ENCODE measurements at places on chromosomes 5 and 9. TPM values are rescaled to one million over a fixed set of nuclear protein-coding genes. Genes with fewer than 3 reads are reported as not detected.

- no peak for DNase-seq
Measured at GRCh38 chr5:39440958-39441624, 16.3 kb upstream of the DAB2 start.

GRCh38 chr5:35061211-35061770 is 13.5 kb upstream of the AGXT2 start:
- no peak for DNase-seq

DNA sequence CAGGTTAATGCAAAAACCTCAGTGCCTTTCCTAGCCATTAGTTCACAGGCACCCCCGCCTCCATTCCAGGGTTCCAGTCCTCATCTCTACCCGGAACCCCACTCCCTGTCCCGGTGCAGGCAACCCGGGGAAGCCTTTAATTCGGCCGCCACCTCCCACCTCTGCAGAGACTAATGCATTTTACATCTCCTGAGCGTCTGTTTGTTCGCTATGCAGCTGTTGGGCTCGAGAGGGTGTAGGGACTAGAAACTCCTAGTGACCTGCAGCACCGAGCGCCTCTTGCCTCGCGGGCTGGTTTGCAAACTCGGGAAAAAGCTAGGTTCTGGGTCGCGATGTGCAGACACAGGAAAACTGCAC is 3.6 kb downstream of the GDNF start:
- DNase-seq, result no peak

GRCh38 chr5:87120518-87121303 is 147.0 kb upstream of the RASA1 start:
- no peak for DNase-seq

GRCh38 chr5:82115858-82116257 is 144.0 kb downstream of the ATG10 start:
- DNase-seq, result no peak

GRCh38 chr5:90866915-90867731 is 308.5 kb downstream of the ADGRV1 start:
- no peak for DNase-seq

DNA sequence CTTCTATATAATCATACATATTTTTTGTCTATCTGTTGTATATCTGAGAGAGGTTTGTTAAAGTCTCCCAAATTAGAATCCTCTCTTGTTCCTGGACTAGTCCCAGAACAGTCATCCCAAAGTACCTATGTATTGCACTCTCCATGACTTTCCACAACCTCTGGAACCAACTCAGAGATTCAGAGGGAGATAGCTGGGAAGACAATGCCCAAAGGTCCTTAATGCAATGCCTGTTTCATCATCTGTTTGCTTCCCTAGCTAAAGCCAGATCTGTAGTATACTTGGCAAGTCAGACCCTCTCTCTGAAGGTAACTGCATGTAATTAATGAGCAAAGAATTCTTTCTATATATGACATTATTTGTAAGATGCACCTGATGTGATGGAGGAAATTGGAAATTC is 89.4 kb downstream of the ZNF474 start:
- no peak for DNase-seq

GRCh38 chr5:139807647-139808030 is 12.0 kb downstream of the PSD2 start:
- DNase-seq, result no peak

DNA sequence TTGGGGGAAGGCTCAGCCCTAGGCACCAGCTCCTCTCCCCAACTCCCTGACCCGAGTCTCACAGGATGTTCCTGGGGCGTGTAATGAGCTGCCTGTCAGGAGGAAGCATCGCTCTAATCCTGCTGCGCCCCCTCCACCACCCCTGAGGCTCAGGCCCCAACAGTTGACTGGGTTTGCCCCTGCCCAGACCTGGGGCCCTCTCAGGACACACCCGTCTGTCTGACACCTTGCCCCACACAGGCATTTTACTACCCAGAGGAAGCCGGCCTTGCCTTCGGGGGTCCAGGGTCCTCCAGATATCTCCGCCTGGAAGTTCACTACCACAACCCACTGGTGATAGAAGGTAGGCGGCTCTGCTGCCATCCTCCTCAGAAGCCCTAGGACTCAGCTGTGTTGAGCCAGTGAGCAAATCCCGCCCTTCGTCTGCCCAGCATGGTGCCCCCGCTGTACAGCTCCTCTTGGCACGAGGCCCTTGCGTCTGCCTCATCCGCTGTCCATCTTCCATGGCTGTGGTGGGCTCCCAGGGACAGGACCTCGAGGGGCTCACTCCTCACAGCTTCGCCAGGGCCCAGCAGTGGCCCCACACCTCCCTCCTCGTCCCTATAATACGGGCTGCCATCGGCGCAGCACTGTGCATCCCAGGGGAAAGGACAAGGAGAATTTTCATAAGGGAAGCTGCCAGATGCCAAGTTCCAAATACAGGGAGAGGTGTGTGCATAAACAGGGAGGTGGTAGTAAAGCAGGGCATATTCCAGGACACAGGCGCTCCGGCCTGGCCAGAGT is 8.0 kb downstream of the DBH start:
- no peak for DNase-seq

DNA sequence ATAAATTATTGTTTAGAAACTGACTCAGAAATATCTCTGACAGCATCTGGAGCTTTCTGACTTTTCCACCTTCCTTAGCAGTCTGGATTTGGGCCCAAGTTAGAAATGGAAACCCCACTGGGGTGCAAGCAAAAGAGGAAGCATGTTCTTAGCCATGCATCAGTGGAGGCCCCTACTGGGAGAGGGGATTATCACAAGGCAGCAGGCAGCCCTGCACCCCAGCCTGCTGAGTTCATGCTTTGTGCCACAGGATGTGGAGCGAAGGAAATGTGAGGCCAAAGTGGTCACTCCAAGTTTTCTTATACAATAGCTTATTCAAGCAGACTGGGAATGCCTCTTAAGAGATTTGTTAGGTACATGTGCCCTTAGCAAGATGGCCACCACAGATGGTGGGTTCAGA is 146.5 kb upstream of the TLX3 start:
- DNase-seq, result no peak

DNA sequence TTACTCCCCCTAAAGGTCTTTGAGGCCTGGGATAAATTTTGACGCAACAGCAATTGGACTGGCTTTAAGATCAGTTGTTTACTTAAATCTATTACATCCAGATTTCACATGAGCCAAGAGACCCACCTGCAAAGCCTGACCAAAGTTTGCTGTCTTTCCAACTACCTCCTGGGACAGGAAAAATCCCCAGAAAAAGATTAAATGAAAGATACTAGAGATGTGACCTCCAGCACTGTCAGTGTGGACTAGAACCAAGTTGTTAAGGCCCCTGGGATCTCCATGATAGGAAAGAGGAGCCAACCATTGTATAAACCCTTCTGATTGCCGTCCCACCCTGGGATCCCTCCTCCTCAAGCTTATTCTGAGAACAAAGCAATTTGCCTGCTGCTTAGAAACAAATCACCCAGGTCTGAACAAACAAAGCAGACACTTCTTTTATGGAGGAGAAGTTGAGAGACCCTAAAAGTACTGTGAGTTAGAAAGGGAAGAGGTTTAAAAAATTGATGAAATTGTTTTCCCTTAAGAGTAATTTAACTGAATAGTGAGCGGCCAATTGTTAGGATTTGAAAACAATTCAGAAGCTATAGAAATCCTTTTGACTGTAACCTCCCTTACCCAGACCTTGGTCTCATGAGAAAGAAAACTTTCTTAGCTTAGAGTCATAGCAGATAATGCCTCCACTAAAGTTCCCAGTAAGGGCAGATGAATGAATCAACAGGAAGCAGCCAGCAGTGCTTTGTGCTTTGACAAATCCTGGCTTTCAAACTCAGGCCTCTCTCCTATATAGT is 255.2 kb downstream of the TMEM167A start:
- no peak for DNase-seq

- no peak for DNase-seq
Measured at GRCh38 chr5:58191443-58191842, 268.4 kb downstream of the PLK2 start.

GRCh38 chr9:27499451-27499850 is 24.6 kb upstream of the IFNK start:
- no peak for DNase-seq

GRCh38 chr9:92187989-92188714 is 72.9 kb upstream of the SPTLC1 start:
- DNase-seq, result no peak

DNA sequence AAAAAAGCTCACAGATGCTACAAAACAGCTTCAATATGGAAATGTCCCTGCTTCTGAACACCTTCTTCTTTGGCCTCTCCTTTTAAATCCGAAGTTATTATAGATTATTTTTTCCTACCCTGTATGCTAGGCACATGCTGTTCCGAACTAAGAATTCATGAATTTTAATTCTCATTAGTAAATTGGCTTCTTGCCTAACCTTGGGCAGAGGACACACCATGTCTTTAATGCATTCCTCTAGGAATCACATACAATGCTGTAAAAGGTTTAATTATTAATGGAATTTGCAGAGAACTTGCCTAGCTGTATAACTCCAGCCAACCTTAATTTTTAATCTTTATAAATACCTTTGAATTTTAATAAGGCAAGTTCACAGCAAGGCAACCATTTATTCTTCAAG is 234.4 kb downstream of the NTRK2 start:
- no peak for DNase-seq

GRCh38 chr5:168649306-168649705 is 70.1 kb upstream of the PANK3 start:
- DNase-seq, result no peak

GRCh38 chr9:129610473-129611306 is 10.2 kb downstream of the C9orf50 start:
- peak; percentile 77 for DNase-seq

- peak; percentile 55 for DNase-seq
Measured at GRCh38 chr9:133938086-133938485, 54.0 kb downstream of the VAV2 start.

GRCh38 chr5:98308960-98309359 is 464.5 kb upstream of the RGMB start:
- DNase-seq, result no peak

DNA sequence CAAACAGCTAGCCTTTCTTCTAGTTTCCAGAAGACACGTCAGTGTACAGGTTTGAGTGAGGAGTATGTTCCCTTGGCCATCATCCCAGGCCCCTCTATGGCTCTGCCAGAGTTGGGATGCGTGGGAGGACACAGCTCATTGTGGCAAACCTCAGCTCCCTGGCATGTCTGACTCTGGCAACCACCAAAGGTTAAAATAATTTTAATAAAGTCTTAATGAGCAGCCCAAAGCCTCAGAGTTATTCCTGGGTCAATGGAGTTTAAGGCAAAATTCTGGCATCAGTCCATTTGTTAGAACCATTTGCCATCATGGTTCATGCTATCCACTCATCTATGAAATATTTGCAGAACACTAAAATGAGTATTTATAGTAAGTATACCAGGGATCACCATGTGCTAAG is 79.8 kb upstream of the PAPPA start:
- no peak for DNase-seq

DNA sequence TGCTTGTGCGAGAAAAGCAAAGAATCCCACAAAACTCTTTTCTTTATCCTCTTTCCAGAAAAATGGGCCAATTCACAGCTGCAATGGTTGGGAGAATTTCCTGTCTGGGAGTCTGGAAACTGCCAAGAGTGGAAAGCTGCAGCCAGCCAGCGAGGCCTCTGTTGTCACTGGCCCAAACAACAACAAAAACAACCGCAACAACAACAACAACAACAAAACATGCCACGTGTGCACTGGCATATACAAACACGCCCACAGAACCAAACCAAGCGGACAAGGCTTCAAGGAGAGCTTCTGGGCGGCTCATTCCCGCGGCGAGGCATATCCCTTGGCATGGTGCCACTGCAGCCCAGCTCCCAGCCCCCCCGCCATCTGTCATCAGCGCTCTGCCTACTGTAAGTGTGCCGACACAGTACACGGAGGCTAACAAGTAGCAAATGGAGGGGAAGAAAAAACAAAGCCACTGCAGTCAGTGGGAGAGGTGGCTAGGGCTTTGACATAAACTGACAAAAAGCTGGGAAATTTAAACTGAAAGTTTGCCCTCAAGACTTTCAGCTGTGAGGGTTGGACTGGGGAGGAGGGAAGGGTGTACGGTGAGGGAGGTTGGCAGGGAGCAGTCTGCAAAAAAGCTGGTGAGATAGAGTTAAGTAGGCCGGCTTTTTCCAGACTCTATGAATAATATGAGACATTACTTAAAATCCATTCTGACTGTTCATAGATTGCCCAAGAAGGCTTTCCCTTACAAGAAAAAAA is 165.0 kb upstream of the ZNF462 start:
- DNase-seq, result peak; percentile 64

- no peak for DNase-seq
Measured at GRCh38 chr9:82989929-82990328, 73.0 kb downstream of the RASEF start.

DNA sequence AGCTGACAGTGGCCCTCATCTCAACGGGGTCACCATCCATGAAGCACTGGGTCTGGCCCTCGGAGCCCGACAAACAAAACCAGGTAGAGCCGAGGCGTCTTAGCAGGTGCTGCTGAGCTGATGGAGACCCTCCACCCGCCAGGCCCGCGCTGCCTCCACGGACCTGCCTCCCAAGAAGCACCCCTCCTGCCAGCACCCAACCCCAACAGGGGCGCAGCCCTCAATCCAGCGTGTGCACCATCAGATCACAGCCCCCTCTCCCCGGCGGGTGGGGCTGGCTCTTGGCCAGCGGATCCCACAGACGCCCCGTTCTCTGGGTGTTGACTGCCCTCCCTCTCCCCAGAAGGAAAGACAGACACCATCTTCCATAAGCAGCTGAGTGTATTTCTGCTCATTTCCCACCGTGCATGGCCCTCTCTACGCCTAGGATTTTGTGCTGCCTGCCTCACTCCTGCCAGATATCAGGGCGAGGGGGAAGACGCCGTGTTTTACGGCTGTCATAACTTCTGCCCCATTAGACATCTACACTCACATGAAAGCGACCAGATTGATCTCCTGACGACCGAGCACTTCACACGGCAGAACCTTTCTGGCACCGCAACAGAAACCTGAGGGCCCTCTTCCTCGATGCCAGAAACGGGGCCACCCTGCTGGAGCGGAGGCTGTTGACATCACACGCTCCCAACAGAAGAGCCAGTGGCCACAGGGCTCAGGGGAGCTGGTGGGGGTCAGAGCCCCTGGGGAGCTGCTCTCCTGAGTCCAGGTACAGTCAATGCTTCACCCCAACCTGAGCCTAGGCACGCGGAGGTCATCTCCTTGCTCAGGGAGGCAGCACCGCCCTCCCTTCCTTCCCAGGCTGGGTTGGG is 12.4 kb downstream of the NACC2 start:
- DNase-seq, result peak; percentile 72

GRCh38 chr5:171427318-171428167 is 8.1 kb downstream of the FGF18 start:
- DNase-seq, result no peak

- DNase-seq, result no peak
Measured at GRCh38 chr9:95764533-95765319, 110.8 kb upstream of the ERCC6L2 start.

GRCh38 chr5:92627186-92627585 is 953.8 kb downstream of the NR2F1-AS1 start:
- DNase-seq, result no peak

The UBE2QL1 gene
- 0.10 TPM for total RNA-seq

The COMMD10 gene
- total RNA-seq, result 36.3 TPM

The OR1Q1 gene
- total RNA-seq, result not detected

The FBP2 gene
- total RNA-seq, result not detected

The SLC6A3 gene
- not detected for total RNA-seq

The KIAA0825 gene
- total RNA-seq, result 12.6 TPM

The TSSK1B gene
- not detected for total RNA-seq

The RANBP3L gene
- 3.3 TPM for total RNA-seq

The LCN1 gene
- total RNA-seq, result not detected

The IFNA10 gene
- total RNA-seq, result not detected

The INSL4 gene
- total RNA-seq, result not detected

The TMEM174 gene
- total RNA-seq, result not detected

All from upper lobe of left lung (tissue), 6 donors.